Keratinocyte (primary cell): ENCODE measurements at places on chromosomes 5 and 9. TPM values are rescaled to one million over a fixed set of nuclear protein-coding genes. Genes with fewer than 3 reads are reported as not detected.

- no peaks in the 10 kb centered on the region for H3K36me3 ChIP-seq
- no peak overlapping the region for H3K4me3 ChIP-seq
- no peak for DNase-seq
- peaks cover 18% of the 10 kb centered on the region for H3K27me3 ChIP-seq
- no peaks in the 10 kb centered on the region for H3K4me1 ChIP-seq
- no peak overlapping the region for H3K27ac ChIP-seq
Measured at GRCh38 chr5:140084541-140084940, 29.4 kb upstream of the PURA start.

DNA sequence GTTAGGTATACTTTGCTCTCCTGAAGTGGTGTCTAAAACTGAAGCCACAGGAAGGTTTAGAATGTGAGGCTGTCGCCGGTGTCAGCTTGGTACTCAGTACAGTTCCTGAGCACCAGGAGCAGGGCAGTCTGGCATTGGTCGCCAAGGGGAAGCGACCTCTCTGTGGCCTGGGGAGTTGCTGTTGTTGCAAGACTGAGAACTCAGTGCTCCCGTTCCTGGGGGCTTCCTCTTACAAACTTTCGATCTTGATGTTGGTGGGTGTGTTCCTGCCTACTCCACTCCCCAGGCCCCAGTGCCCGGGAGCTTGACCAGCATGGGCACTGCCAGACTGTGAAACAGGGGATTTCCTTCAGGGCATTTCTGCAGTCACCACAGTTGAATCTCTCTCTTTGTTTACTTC lies 52.4 kb upstream of the PPARGC1B start:
- peaks cover 10% of the 10 kb centered on the region for H3K27me3 ChIP-seq
- no peaks in the 10 kb centered on the region for H3K36me3 ChIP-seq
- H3K4me3 ChIP-seq = no peak overlapping the region
- H3K4me1 ChIP-seq = peaks cover 6% of the 10 kb centered on the region
- no peak overlapping the region for H3K27ac ChIP-seq
- no peak for DNase-seq

DNA sequence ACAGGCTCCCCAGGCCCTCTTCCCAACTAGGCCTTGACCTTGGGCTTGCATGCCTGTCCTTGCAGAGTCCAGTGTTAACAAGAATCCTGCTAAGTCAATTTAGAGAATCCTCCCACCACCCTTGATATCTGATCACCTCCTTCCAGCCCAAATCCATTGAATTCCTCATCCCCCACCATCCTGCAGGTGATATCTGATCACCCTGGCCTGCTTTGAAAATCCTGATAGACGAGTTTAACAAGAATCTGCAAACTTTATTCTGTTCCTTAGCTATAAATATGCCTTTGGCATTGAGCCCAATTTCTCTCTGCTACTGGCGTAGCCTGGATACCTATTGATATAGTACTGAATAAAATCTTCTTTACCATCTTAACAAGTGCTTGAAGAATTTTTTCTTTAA lies 125.5 kb downstream of the DIRAS2 start:
- no peaks in the 10 kb centered on the region for H3K36me3 ChIP-seq
- H3K27ac ChIP-seq = no peak overlapping the region
- H3K4me1 ChIP-seq = no peaks in the 10 kb centered on the region
- H3K27me3 ChIP-seq = no peaks in the 10 kb centered on the region
- no peak overlapping the region for H3K4me3 ChIP-seq

COQ4 gene
- polyA plus RNA-seq = 32.6 to 39.8 TPM (median 33.4 TPM) in 3 replicates
